ENCODE measurements at places on chromosomes 5 and 9.
A peak's percentile ranks its signal among the peaks of the same experiment; 100 is the strongest.

DNA sequence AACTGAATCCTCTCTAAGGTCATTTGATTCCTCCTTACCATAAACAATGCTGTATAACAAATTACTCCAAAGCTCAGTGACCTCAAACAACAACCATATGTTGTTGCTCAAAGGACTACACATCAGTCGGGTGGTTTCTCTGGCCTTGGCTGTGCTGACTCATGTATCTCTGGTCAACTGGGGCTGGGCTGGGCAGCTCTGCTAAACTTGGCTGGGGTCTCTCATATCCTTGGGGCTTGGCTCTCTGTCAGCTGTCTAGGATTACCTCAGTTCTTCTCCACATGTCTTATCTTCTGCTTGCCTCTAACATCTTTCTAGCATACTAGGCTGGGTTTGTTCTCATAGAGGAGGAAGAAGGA, 86.4 kb downstream of the GALNT10 start:
- peaks cover 30% of the 10 kb centered on the region for H3K4me1 ChIP-seq
- no peak for DNase-seq

GRCh38 chr9:133583586-133583985, 25.6 kb downstream of the FAM163B start:
- no peak overlapping the region for H3K4me3 ChIP-seq
- H3K27ac ChIP-seq, result no peak overlapping the region
- no peak for DNase-seq
- peaks cover 3% of the 10 kb centered on the region for H3K27me3 ChIP-seq
- H3K36me3 ChIP-seq, result no peaks in the 10 kb centered on the region

DNA sequence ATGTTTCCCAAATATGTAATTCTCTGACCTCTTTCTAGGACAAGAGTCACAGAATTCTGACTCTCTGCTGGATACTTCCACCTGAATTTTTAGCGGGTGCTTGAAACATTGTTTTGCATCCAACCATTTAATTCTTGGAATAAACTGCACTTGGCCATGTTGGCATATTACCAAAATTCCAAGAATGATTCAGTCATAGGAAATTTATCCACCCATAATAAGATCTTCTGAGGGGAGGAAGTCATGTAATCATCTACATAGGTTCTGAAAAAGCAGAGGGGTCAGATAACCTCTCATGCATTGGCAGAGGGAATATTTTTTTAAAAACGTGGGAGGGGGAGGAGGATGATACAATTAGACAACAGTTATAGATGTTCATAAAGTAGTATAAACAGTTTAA, 156.9 kb downstream of the PAM start:
- H3K4me1 ChIP-seq, result peaks cover 15% of the 10 kb centered on the region
- no peaks in the 10 kb centered on the region for H3K36me3 ChIP-seq
- H3K27me3 ChIP-seq, result no peaks in the 10 kb centered on the region

- H3K27me3 ChIP-seq, result no peaks in the 10 kb centered on the region
- no peak overlapping the region for H3K27ac ChIP-seq
- peaks cover 14% of the 10 kb centered on the region for H3K4me1 ChIP-seq
- DNase-seq, result no peak
These were observed 43.6 kb upstream of the TRAF1 start for GRCh38 chr9:120970244-120970643.

DNA sequence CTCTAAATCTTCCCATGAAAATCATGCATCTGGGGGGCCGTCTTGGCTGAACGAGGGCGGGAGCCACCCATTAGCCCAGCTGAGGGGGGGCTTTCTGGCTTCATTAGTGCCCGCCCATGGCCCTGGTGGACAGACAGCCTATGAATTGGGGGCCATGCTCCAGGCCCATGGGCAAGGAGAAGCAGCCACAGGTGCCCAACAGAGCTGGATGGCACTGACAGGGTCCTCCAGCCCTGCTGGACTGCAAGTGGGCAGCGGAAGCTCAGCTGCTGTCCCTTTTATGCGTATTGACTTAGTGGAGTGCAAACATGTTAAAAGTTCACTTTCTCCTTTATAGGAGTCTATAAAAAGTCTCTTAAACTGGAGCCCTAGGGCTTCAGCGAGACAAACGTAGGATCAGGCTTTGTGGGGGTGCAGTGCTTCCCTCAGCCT, 75.3 kb downstream of the MACROH2A1 start:
- no peaks in the 10 kb centered on the region for H3K36me3 ChIP-seq
- H3K27me3 ChIP-seq, result no peaks in the 10 kb centered on the region
- DNase-seq, result no peak
- H3K4me1 ChIP-seq, result no peaks in the 10 kb centered on the region

- H3K36me3 ChIP-seq, result no peaks in the 10 kb centered on the region
- H3K27ac ChIP-seq, result no peak overlapping the region
- H3K4me3 ChIP-seq, result no peak overlapping the region
- no peaks in the 10 kb centered on the region for H3K4me1 ChIP-seq
- DNase-seq, result no peak
- H3K27me3 ChIP-seq, result no peaks in the 10 kb centered on the region
These were observed 131.5 kb downstream of the ATPSCKMT start for GRCh38 chr5:10118150-10118549.

DNA sequence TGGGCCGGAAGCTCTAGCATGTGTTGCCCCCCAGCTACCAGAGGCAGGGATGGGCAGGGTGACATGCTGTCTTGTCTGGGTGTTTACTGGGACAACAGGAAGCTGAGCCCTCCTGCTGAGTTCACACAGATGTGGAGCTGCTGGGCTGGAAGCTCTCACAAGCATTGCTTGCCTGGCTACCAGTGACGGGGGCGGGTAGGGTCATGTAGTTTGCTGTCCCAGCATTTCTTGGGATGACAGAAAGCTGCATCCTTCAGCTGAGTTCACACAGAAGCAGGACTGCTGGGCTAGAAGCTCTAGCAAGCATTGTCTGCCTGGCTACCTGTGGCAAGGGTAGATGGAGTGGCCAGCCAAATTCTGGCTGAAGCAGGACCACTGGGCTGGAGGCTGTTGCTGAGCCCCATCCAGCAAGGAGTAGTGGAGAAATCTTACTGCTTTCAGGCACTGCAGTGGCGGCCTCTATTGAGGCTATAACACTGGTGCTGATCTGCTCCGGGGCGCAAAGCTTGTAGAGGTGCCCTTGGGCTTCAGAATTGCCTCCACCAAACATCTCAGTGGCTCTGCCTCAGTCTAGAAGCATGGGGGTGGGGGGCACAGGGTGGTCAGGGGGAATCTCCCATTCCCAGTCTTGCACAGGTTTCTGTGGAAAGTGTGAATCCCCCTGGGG, 25.1 kb downstream of the POLK start:
- H3K4me3 ChIP-seq, result no peak overlapping the region
- peaks cover 3% of the 10 kb centered on the region for H3K4me1 ChIP-seq
- H3K27ac ChIP-seq, result no peak overlapping the region
- DNase-seq, result no peak
- H3K36me3 ChIP-seq, result no peaks in the 10 kb centered on the region

GRCh38 chr9:104743376-104743985, 4.0 kb upstream of the NIPSNAP3A start:
- no peaks in the 10 kb centered on the region for H3K27me3 ChIP-seq
- DNase-seq, result no peak
- no peak overlapping the region for H3K27ac ChIP-seq
- peaks cover 2% of the 10 kb centered on the region for H3K4me1 ChIP-seq
- H3K4me3 ChIP-seq, result no peak overlapping the region
- no peaks in the 10 kb centered on the region for H3K36me3 ChIP-seq

GRCh38 chr5:56481428-56482357, 248.6 kb upstream of the ANKRD55 start:
- DNase-seq, result peak; percentile 70
- no peaks in the 10 kb centered on the region for H3K36me3 ChIP-seq
- H3K27me3 ChIP-seq, result no peaks in the 10 kb centered on the region
- H3K4me3 ChIP-seq, result peak overlapping the region; percentile 48

DNA sequence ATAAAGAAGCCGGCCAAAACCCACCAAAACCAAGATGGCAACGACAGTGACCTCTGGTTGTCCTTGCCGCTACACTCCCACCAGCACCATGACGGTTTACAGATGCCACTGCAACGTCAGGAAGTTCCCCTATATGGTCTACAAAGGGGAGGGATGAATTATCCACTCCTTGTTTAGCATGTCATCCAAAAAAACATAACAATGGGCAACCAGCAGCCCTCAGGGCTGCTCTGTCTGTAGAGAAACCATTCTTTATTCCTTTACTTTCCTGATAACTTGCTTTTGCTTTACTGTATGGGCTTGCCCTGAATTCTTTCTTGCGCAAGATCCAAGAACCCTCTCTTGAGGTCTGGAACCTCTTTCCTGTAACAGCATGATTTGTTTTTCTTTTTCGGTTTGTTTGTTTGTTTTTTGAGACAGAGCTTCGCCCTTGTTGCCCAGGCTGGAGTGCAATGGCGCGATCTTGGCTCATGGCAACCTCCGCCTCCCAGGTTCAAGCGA, 2.0 kb upstream of the UAP1L1 start:
- no peaks in the 10 kb centered on the region for H3K27me3 ChIP-seq
- no peak overlapping the region for H3K27ac ChIP-seq
- H3K4me3 ChIP-seq, result no peak overlapping the region
- peaks cover 8% of the 10 kb centered on the region for H3K36me3 ChIP-seq
- peaks cover 21% of the 10 kb centered on the region for H3K4me1 ChIP-seq

- no peak overlapping the region for H3K27ac ChIP-seq
- H3K27me3 ChIP-seq, result no peaks in the 10 kb centered on the region
These were observed 31.5 kb upstream of the LMNB1 start for GRCh38 chr5:126745259-126745992.

DNA sequence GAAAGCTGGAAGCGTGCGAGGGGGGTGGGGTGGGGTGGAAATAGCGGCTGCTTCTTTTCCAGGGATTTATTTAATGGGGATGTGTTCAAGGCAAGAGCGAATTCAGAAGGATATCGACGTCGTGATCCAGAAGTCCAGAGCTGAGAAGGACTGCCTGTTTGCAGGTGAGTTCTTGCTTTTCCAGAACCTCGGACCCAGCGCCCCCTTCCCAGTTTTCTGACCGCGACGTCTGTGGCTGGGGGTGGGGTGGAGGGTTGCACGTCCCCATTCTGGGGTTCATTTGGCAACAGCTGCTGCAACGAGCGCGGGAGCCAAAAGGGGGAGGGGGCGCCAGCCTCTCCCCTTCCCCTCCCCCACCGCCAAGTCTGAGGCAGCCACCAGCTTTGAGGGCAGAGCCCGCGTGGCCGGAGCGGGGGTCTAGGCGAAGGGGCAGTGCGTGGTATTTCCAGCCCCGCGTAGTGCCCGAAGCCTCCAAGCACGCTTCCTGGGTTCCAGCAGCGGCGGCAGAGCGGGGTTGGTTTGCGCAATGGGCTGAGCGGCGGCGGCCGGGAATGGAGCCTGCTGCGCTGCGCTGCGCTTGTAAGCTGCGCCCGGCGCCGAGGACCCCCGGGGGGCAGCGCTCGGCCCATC, 701 bp downstream of the PARP8 start:
- peak; percentile 65 for DNase-seq
- H3K4me1 ChIP-seq, result peaks cover 13% of the 10 kb centered on the region
- no peaks in the 10 kb centered on the region for H3K27me3 ChIP-seq
- peak overlapping the region; percentile 77 for H3K4me3 ChIP-seq
- H3K36me3 ChIP-seq, result no peaks in the 10 kb centered on the region

DNA sequence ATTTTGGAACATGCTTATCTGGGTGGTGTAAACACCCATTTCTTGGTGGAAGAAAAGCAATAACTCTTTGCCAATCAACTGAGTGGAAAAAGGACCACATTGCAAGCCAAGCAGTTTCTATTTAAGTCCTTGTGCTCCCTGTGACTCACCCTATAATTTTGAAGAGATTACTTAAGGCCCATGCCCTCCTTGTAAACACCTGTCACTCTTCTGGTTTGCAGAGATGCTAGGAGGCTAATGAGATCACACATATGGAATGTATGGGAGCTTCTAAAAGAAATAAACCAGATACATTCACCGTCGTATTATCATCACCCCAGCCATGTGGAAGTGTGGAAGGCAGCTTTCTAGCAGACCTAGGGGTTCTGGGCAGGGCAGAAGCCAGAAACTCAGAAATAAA, 337.1 kb downstream of the GADD45G start:
- no peaks in the 10 kb centered on the region for H3K4me1 ChIP-seq
- no peaks in the 10 kb centered on the region for H3K27me3 ChIP-seq
- H3K27ac ChIP-seq, result no peak overlapping the region
- DNase-seq, result no peak
- H3K4me3 ChIP-seq, result no peak overlapping the region

GRCh38 chr5:162685302-162685701, 617.7 kb downstream of the GABRG2 start:
- H3K36me3 ChIP-seq, result no peaks in the 10 kb centered on the region
- H3K27me3 ChIP-seq, result no peaks in the 10 kb centered on the region
- H3K27ac ChIP-seq, result no peak overlapping the region

- H3K27ac ChIP-seq, result no peak overlapping the region
- H3K4me3 ChIP-seq, result no peak overlapping the region
- no peaks in the 10 kb centered on the region for H3K36me3 ChIP-seq
These were observed 44.5 kb downstream of the CAMSAP1 start for GRCh38 chr9:135862809-135863208.

GRCh38 chr9:16417161-16417560, 453.3 kb downstream of the BNC2 start:
- H3K4me3 ChIP-seq, result no peak overlapping the region
- DNase-seq, result no peak
- H3K27ac ChIP-seq, result peak overlapping the region; percentile 51

GRCh38 chr9:14057368-14058324, 256.3 kb downstream of the NFIB start:
- no peak for DNase-seq
- peaks cover 3% of the 10 kb centered on the region for H3K4me1 ChIP-seq
- H3K27ac ChIP-seq, result no peak overlapping the region
- no peaks in the 10 kb centered on the region for H3K36me3 ChIP-seq

DNA sequence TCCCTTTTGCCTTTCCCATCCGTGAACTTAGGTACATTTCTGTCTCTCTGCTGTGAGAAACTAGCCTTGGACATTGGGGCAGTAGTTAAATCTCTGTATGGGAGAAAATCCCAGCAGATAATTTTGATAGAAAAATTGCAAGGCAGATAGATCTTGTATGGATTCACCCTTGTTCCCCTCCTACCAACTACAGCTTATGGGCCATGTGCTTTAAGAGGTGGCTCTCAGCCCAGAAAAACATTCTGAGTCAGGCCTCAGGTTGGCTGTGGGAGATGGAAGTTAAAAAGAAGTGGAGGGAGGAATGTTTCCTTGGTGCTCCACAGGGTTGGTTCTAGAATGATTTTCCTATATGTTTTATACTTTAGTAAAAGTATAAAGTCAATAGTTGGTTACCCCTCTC, 1.4 kb upstream of the KDM3B start:
- peaks cover 19% of the 10 kb centered on the region for H3K36me3 ChIP-seq
- no peak overlapping the region for H3K4me3 ChIP-seq
- no peaks in the 10 kb centered on the region for H3K27me3 ChIP-seq

GRCh38 chr5:161775891-161776290, 72.0 kb upstream of the GABRA1 start:
- no peaks in the 10 kb centered on the region for H3K27me3 ChIP-seq
- no peak for DNase-seq
- H3K4me3 ChIP-seq, result no peak overlapping the region

- H3K27me3 ChIP-seq, result no peaks in the 10 kb centered on the region
- no peak overlapping the region for H3K27ac ChIP-seq
- no peaks in the 10 kb centered on the region for H3K4me1 ChIP-seq
These were observed 72.5 kb downstream of the MACROH2A1 start for GRCh38 chr5:135326296-135327254.

GRCh38 chr9:81245254-81245956, 443.9 kb downstream of the TLE1 start:
- H3K4me3 ChIP-seq, result no peak overlapping the region
- H3K27ac ChIP-seq, result no peak overlapping the region
- no peaks in the 10 kb centered on the region for H3K36me3 ChIP-seq
